Lung (tissue), 17 donors: ENCODE measurements at places on chromosomes 6 and 20.

- DNase-seq, result no peak
These were observed 232.4 kb upstream of the FOXQ1 start for GRCh38 chr6:1079525-1079924.

DNA sequence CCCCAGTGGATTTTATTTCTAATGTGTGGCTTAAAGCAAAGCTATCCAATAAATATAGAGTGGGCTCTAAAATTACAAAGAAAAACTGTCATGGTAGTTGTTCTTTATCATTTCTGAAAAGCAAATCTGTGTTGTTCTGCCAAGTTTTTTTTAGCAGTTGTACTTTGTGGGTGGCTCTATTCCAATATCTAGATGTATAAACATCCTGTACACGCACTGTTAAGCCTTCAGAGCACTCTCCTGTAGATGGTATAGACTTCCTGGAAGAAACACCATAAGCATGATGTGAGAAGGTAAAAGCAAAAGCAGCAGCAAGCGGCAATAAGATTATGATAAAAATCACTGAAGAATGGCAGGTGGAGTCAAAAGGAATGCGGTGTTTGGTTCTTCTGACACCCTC lies 21.5 kb upstream of the TMEM30A start:
- peak; percentile 88 for DNase-seq

GRCh38 chr20:34268851-34269636 lies 27.8 kb downstream of the ASIP start:
- peak; percentile 64 for DNase-seq

DNA sequence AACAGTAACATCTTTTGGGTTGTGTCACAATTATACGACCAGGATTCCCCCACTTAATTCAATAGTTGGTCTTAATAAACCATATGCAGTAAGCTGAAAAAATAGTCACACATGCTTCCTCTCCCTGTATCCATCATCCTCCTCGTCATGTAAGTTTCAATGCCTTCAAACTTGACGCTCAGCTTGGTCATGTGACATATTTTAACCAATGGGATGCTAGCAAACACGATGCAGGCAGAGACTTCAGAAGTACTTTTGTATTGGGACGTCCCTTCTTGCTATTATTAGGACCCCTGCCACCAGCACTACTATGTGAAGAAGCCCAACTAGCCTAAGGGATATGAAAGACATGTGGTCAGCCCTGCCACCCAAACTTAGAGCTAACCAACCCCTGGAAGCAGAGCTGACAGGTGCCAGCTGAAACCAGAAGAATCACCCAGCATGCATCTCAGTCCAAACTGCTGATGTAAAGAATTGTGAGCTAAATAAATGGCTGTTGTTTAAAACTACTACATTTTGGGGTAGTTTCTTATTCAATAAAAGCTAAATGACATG lies 49.3 kb downstream of the CGA start:
- DNase-seq, result no peak

DNA sequence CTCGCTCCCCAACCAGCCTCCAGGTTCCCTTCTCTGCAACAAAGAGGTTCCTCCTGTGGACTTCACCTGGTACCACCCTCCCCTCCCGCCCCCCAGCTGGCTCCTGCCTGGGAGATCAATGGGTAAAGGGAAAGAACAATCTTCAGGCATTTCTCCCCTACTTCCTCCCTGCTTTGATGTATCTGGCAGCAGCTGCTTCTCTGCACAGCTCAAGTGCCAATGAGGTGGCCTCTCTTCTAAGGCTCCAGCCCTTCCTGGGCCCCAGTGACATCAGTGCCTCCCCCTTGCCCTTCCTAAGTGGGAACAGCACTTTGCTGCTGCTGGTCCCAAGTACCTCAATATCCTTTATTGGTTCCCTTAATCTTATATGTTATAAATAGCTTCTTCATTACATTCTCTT lies 23.5 kb downstream of the MOCS1 start:
- DNase-seq, result no peak

- DNase-seq, result no peak
These were observed 37.2 kb upstream of the UBR2 start for GRCh38 chr6:42526616-42527015.
